ENCODE measurements at places on chromosomes 13 and 19. TPM values are rescaled to one million over a fixed set of nuclear protein-coding genes. Genes with fewer than 3 reads are reported as not detected.

ZNF582 gene
- 4.0 TPM for polyA plus RNA-seq

CLDN10 gene
- 0.73 TPM for polyA plus RNA-seq

IGLON5 gene
- polyA plus RNA-seq, result 0.25 TPM

PSG1 gene
- polyA plus RNA-seq, result not detected

TRAPPC2B gene
- polyA plus RNA-seq, result 26.8 TPM

ZNF628 gene
- polyA plus RNA-seq, result 11.9 TPM

PRKD2 gene
- 29.9 TPM for polyA plus RNA-seq

NKG7 gene
- 5.1 TPM for polyA plus RNA-seq

IGFL3 gene
- polyA plus RNA-seq, result not detected

CCDC169 gene
- 3.1 TPM for polyA plus RNA-seq
